Activated T-helper 2 cell treated with anti-CD3 and anti-CD28 coated beads, Interferon-gamma antibody, Interleukin-2, Interleukin-4, amounts not matched to agents 10 μg/mL and 5 μg/mL and 100 μg/mL, durations not matched to agents 14 hours and 24 hours and 36 hours (primary cell): ENCODE measurements at places on chromosomes 12 and 14.

DNA sequence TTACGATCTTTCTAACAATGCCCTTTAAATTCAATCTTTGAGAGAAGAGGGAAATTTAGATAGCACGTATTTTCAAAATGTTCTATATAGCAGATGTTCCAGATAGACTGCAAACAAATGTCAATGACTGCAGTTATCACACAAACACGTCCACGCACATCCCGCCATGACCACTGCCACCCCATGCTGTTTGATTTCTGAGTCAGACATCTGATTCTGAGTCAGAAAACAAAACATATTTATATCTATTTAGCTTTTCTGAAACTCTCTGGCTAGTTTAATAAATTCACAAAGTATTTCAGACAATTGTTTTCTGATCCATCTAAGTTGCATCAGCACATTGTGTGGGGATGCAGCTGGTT, 105.9 kb upstream of the BCAT1 start:
- H3K4me1 ChIP-seq, result peaks cover 55% of the 10 kb centered on the region
- H3K4me3 ChIP-seq, result peak overlapping the region; percentile 82
- peak overlapping the region; percentile 92 for H3K27ac ChIP-seq
- no peaks in the 10 kb centered on the region for H3K27me3 ChIP-seq
- no peaks in the 10 kb centered on the region for H3K36me3 ChIP-seq

- no peak for DNase-seq
- H3K27ac ChIP-seq, result no peak overlapping the region
- H3K4me1 ChIP-seq, result no peaks in the 10 kb centered on the region
- no peaks in the 10 kb centered on the region for H3K27me3 ChIP-seq
- no peaks in the 10 kb centered on the region for H3K36me3 ChIP-seq
These were observed 281.6 kb upstream of the NPAS3 start for GRCh38 chr14:32657081-32657480.

DNA sequence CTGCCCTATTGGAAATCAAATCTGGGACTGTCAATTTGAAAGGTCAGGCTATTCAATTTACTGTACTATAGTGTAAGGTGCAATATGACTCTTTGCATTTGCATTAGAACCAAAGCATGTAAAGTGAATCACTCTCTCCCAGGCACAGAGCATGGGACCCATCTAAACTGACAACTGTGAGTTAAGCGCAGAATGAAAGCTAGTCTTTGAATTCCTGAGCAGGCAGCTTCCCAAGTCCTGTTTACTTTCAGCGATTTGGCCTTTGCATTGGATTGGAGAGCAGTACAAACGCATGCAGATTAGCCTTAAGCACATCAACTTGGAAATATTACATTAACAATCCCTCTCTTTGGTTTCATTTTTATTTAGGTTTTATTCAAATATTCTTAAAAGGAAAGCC, 74.6 kb downstream of the RERG start:
- DNase-seq, result no peak
- H3K27ac ChIP-seq, result no peak overlapping the region
- no peaks in the 10 kb centered on the region for H3K36me3 ChIP-seq
- peaks cover 3% of the 10 kb centered on the region for H3K27me3 ChIP-seq
- H3K4me1 ChIP-seq, result no peaks in the 10 kb centered on the region

GRCh38 chr14:30443368-30444007, 115.5 kb upstream of the G2E3 start:
- no peaks in the 10 kb centered on the region for H3K4me1 ChIP-seq
- peaks cover 3% of the 10 kb centered on the region for H3K27me3 ChIP-seq
- H3K36me3 ChIP-seq, result no peaks in the 10 kb centered on the region
- H3K27ac ChIP-seq, result no peak overlapping the region

DNA sequence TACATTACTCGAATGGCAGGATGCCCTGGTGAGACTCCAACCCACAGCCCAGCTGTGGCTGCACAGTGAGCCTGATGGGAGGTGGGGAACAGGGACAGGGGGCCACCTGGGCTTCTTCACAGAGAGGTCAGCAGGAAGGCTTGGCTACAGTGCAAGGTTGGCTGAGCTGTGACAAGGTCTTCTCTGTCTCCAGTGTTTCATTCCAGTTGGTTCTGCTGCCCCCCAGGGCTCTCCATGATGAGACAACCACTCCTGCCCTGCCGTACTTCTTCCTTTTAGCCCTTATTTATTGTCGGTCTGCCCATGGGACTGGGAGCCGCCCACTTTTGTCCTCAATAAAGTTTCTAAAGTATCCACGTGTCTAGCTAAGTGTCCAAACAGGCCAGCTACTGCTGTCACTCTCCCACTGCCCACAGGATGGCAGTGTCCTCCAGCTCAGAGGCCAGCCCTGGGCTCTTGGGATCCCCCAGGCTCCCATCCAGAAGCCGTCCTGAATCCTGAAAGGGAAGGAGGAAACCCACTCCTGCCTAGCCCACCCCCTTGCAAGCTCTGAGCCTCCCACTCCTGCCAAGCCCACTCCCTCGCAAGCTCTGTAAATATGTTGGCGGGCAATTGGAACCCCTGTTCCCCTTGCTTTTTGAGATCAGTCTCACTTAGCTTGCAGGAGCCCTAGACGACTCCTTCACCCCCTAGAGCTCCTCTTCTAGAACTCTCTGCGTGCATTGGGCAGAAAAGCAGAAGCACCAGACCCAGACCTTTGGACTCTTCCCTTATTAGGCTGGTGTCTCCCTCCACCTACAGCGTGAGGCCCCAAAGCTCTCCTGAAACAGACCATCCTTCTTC, 5.4 kb downstream of the C1QL4 start:
- peaks cover 4% of the 10 kb centered on the region for H3K4me1 ChIP-seq
- H3K36me3 ChIP-seq, result peaks cover 38% of the 10 kb centered on the region
- H3K27me3 ChIP-seq, result peaks cover 32% of the 10 kb centered on the region
- DNase-seq, result no peak

GRCh38 chr14:64681796-64682710, 22.2 kb upstream of the PLEKHG3 start:
- no peak for DNase-seq
- peaks cover 5% of the 10 kb centered on the region for H3K4me1 ChIP-seq
- no peaks in the 10 kb centered on the region for H3K36me3 ChIP-seq
- no peaks in the 10 kb centered on the region for H3K27me3 ChIP-seq
- no peak overlapping the region for H3K4me3 ChIP-seq
- no peak overlapping the region for H3K27ac ChIP-seq

DNA sequence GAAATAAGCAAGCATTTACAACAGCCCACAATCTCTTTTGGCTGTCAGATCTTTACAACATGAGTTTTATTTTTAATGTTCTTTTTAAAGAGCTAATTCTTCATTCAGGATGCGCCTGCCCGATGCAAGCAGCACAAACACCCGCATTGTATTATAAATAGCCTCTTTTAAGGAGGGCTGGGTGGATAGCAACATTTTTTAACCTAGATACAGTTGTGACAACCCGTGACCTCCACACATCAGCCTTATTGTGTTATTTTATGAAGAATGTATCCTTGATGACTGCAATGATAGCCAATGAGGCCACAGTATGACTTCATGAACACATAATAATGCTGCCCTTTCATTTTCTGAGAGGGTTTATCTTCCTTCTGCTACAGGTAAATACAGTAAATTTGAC, 173.7 kb downstream of the FOXN3 start:
- peaks cover 27% of the 10 kb centered on the region for H3K4me1 ChIP-seq
- H3K27ac ChIP-seq, result no peak overlapping the region
- peaks cover 34% of the 10 kb centered on the region for H3K36me3 ChIP-seq
- no peak for DNase-seq

DNA sequence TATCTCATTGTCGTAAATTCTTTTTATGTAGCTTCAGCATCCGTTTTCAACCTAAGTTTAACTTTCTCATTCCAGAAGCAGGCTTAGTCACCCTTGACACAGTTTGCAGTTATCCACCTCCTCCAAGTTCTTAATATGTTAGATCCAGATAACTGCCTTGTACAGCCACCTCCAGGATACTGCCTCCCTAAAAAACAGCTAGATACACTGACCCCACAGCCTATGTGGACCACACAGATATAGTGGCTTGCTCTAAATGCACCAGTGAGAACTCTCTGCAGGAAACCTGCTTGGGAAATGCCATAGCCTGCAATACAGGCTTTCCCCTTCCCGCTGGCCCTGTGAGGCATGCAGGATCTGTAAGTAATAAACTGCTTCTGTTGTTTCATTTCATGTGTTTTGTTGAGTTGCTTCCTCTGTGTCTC, 11.1 kb upstream of the RTL1 start:
- no peak overlapping the region for H3K4me3 ChIP-seq
- peaks cover under 1% of the 10 kb centered on the region for H3K27me3 ChIP-seq
- no peak for DNase-seq
- no peaks in the 10 kb centered on the region for H3K36me3 ChIP-seq
- H3K27ac ChIP-seq, result no peak overlapping the region
- no peaks in the 10 kb centered on the region for H3K4me1 ChIP-seq

GRCh38 chr14:33045760-33046159, 107.1 kb downstream of the NPAS3 start:
- no peak overlapping the region for H3K27ac ChIP-seq
- no peaks in the 10 kb centered on the region for H3K27me3 ChIP-seq
- DNase-seq, result no peak
- H3K4me3 ChIP-seq, result no peak overlapping the region

DNA sequence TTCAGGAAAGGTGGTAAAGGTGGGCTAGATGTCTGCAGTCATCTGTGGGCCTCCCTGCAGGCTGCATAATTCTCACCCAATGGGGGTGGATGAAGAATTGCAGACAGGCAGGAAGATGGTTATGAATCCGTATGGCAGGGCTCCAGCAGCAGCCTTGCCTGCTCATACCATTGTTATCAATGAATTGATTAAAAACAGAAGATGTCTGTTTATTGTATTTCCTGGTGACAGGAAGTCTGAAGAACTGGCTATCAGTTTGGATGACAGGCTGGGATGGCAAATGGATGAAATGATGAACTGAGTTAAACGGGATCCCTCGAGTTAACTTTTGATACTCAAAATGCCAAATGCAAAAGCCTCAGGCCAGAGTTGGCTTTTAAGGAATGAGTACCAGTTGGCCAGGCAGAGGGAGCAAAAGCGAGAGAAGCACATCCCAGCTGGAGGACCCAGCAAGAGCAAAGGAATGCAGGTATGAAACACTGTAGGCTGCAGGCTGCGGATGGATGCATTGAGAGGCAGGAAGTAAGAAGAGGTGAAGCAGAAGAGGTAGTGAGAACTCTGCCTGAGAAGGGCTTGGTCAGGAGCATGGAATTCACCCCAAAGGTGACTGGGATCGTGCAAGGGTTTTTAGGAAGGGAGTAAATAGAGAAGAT, 550.0 kb upstream of the TBX3 start:
- H3K36me3 ChIP-seq, result no peaks in the 10 kb centered on the region
- no peaks in the 10 kb centered on the region for H3K27me3 ChIP-seq
- no peak overlapping the region for H3K27ac ChIP-seq
- H3K4me3 ChIP-seq, result no peak overlapping the region
- H3K4me1 ChIP-seq, result no peaks in the 10 kb centered on the region
- no peak for DNase-seq

GRCh38 chr14:67457782-67458181, 30.7 kb downstream of the TMEM229B start:
- H3K27ac ChIP-seq, result no peak overlapping the region
- no peak overlapping the region for H3K4me3 ChIP-seq
- peaks cover 2% of the 10 kb centered on the region for H3K27me3 ChIP-seq
- H3K36me3 ChIP-seq, result no peaks in the 10 kb centered on the region

DNA sequence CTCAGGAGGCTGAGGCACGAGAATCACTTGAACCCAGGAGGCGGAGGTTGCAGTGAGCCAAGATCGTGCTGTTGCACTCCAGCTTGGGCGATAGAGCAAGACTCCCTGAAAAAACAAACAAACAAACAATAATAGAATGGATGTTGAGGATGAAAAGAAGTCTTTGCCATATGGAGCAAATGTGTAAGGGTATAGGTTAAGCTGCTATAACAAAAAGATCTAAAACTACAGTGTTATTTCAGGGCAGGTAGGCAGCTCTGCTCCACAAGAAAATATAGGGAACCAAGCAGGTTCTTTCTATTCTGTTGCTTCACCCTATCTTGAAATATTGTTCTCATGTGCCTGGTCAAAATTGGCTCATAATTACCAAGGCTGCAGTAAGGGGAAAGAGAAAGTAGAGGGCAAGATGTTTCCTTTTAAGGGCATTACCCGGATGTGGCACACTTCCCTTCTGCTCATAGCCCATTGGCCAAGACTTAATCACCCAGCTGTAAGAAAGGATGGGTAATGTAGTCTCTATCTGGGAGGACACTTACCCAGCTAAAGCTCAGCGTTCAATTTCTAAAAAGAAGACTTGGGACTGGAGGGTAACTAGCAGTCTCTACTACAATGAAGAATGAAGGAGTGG, 23.5 kb downstream of the SDSL start:
- peaks cover 9% of the 10 kb centered on the region for H3K27me3 ChIP-seq
- no peak for DNase-seq
- no peaks in the 10 kb centered on the region for H3K4me1 ChIP-seq
- H3K36me3 ChIP-seq, result no peaks in the 10 kb centered on the region

DNA sequence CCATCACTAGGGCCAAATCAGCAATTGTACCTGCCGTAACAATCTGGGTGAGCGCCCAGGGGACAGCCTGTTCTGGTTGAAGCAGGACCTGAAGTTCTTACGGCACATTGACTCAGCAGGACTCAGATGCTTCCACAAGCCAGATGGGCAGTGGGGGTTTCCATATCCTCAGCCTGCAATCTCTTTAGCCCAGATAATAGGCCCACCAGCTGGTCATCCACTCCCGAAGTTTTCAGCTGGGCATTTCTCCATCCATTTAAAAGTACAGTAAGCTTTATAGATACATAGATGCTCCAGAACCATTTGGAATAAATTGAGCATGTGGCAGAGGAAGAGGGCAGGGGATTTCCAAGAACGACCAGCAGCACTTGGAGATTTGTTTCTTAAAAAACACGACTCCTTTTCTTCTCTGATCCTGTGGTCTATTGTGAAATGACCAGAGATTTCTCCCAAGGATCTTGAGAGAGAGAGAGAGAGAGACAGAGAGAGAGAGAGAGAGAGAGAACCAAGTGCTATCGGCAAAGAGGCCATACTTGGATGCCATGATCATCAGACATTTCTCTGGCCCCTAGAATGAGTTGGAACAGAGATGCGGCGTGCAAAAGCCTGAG, 74.8 kb upstream of the PLXNC1 start:
- no peaks in the 10 kb centered on the region for H3K36me3 ChIP-seq
- no peak overlapping the region for H3K27ac ChIP-seq
- DNase-seq, result no peak
- peaks cover 8% of the 10 kb centered on the region for H3K4me1 ChIP-seq
- H3K27me3 ChIP-seq, result peaks cover 12% of the 10 kb centered on the region

DNA sequence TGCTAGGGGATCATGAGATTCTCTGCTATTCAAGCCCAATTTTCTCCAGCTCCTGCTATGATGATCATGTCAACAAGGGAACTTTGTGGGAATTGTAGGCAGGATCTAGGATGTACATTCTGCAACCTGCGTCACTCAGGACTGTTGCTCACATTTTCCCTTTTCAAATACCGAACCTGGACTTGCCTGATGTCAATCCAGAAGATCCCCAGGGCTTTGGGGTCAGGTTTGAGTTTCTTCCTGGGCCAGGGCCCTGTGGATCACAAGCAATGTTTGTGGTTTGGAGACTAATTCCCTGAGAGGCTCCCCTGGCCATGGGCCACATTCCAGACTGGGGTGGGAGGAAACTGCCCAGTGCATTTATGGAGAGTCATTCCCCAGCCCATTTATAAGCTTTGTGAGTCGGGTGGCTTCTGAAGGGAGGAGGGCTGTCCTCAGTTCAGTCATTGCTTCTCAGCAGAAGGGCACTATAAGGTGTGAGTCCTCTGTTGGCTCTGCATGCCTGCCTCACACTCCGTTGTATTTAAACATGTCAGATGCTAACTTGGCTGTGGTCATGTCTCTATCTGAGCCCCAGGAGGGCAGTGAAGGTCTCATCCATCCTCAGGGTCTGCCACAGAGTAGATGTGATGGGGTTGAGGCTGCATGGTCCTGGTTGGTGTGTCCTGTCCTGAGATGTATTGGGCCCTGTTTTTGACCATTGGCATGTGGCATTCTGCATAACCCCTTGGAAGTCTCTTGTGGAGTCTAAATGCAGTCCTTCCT, 6.5 kb downstream of the KRT86 start:
- peaks cover 24% of the 10 kb centered on the region for H3K27me3 ChIP-seq
- no peaks in the 10 kb centered on the region for H3K36me3 ChIP-seq
- H3K4me1 ChIP-seq, result peaks cover 3% of the 10 kb centered on the region
- H3K27ac ChIP-seq, result no peak overlapping the region
- DNase-seq, result no peak
- no peak overlapping the region for H3K4me3 ChIP-seq
